ENCODE measurements at places on chromosomes 1 and 21.

DNA sequence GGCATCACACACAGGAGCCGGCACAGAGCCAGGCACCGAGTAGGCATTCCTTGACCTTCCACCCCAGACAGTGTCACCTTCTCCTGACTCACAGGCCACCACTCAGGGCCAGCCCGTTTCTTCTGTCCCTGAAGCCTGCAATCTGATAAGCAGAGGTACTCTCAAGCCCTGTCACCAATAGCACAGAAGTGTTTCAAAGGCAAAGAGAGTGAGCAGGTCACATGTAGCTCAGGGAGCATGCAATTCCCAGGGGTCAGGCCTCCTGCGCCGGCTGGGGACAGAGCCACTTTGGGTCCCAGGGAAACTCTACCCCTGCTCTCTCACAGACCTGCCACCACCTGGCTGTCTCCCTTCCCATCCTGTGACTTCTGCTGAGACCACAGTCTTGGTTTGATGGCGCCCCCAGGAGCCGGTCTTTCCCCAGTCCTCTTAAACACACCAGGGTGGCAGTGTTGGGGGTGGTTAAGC, 13.2 kb downstream of the CAPN9 start:
- no peak for DNase-seq

GRCh38 chr1:105830571-105831146, 1225.8 kb upstream of the PRMT6 start:
- no peak for DNase-seq

DNA sequence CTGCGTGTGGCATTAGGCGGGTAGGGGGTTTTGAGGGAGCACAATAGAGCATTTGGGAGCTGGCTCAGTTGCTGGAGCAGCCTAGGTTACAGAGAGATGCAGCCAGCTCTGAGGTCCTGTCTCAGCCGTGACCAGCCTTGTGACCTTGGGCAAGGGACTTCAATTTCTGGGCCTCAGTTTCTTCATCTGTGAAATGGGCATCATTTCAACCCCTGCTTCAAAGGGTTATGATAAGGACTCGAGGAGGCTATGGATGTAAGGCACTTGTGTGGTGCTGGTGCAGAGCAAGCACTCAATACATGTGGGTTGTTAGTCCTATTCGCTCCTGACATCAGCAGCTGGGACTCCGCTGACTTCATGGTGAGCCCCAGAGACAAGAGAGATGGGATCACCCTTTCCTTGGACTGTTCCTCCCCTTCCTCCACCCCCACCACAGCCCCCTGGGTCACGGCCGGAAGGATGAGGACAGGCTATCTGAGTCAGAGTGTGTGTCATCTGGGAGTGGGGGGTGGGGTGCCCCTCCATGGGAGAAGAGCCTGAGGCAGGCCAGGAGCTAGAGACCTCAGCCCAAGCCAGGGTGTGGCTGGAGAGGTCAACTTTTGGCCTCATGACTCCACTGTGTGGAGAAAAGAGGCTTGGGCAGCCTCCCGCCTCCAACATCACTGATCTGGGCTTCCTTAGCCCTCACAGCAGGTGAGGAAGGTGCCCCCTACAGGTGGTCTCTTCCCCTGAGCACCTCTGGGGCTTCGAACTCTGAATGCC, 71.4 kb upstream of the ZBTB40 start:
- DNase-seq = no peak

DNA sequence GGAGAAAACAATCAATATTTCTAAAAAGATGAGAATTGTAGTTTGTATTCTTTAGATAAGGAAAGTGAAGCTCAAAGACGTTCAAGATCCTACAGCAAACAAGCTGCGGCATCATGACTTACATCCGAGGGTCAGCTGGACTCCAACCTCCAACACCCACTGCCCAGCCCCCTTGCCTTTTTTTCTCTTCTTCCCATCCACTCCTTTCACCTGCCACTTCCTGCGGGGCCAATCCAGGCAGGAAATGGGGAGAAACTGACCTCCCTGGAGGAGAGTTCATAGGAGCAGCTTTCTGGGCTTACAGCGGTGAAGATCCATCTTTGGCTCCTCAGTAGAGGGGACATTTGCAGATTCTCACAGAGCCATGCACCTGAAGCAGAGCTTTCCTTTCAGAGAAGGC, 361.5 kb downstream of the PTPRU start:
- DNase-seq = no peak

DNA sequence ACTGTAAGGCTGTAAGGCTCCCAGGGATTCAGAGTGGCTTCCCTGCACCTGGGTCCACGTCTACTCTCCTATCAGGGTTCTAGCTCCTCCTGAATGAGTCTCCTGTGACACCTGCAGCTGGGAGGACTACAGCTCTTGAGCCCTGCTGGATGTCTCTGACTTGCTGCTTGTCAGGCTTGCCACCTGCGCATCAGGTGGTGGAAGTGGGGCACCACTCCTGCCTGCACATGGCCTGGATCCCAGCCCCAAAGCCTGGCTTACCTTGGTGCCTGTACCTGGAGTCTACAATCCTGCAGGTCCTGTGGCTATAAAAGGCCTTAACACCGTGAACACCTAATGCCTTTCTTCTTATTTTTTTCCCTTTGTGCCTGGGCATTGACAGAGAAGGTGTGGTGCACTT, 82.2 kb downstream of the FAM78B start:
- DNase-seq = no peak

DNA sequence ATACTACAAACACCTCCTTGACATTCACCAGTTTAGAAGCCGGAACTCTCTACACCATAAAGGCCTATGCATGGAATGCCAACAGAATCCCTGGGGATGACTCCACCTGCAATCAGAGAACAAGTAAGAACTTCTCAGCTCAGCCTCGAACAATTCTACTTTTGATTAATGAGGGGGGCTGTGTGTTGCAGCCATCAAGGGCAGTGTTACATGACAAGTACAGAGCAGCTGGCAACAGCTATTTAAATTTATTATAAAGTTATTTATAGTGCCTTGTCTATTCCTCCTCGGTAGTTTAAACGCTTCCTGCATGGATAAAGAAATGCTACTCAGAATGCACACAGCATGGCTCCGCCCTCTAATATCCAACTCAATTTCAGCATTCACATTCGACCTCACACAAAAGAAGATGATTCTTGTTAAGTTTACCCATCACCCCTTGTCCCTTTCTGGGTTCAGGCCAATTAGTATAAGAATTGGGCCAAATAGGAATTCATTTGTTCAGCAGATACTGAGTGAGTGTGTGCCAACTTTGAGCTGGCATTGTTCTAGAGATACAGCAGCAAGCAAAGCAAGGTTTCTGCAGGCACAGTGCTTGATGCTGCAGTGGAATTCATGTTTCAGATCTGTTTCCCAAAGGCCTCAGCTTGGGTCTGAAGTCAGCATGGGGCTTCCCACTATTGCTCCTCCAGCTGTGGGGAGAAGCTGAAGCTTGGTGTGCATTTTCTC, 6.4 kb downstream of the FNDC7 start:
- DNase-seq = no peak

GRCh38 chr1:75579046-75579445, 31.9 kb downstream of the SLC44A5 start:
- DNase-seq = no peak

DNA sequence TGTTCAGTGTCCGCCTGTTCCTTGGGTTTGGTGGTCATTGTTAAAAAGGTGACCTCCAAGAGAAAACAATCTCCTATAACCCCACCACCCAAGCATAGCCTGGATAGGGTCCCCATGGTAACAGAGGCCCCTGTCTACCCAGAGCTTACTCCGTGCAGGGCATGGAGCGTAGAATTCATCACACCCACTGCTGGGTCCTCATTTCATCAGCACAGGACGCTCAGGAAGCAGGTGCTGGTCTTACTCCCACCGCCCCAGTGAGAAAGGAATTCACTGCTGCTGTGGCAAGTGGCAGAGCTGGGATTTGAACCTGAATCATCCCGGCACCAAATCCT, 37.0 kb downstream of the ARHGEF10L start:
- no peak for DNase-seq

DNA sequence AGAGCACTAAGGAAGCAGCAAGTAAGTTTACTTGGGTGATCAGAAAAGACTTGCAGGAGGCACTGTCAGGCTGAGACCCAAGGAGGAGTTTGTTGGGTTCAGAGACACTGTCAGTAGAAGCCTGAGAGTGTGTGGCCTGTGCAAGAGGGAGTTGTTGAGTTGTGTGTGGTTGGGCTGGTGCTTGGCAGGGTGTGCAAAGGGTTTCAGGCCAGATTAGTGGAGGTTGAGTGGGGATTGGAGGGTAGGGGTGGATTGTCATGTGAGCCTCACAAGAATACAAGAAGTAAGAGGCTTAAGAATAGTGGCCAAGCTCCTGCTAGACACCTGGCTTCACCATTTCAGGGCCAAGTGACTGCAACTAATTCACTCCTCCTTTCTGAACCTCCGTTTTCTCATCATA, 8.9 kb upstream of the KIF21B start:
- DNase-seq = no peak

- no peak for DNase-seq
These were observed 46.4 kb downstream of the GORAB start for GRCh38 chr1:170578359-170578758.
